ENCODE measurements at places on chromosomes 1 and 21. TPM values are rescaled to one million over a fixed set of nuclear protein-coding genes. Genes with fewer than 3 reads are reported as not detected.

The CAMK2N1 gene
- total RNA-seq = 7.2 TPM

The BEND5 gene
- total RNA-seq = 0.21 TPM

The ELK4 gene
- 22.1 TPM for total RNA-seq

The UBE2U gene
- total RNA-seq = not detected

The USH2A gene
- total RNA-seq = not detected

The EDN2 gene
- total RNA-seq = 4.4 TPM

The FHAD1 gene
- total RNA-seq = 0.14 TPM

The MYBPH gene
- total RNA-seq = not detected

The SH2D1B gene
- total RNA-seq = 0.07 TPM

The LHX8 gene
- not detected for total RNA-seq

The SOX13 gene
- total RNA-seq = 2.7 TPM

The PLPPR5 gene
- total RNA-seq = not detected

The MMP23B gene
- 1.1 TPM for total RNA-seq

The AMY1B gene
- not detected for total RNA-seq

The HMGCL gene
- 51.3 TPM for total RNA-seq

The KCNN3 gene
- not detected for total RNA-seq

The PODN gene
- not detected for total RNA-seq

The PRKAA2 gene
- 0.68 TPM for total RNA-seq

The SEMA4A gene
- total RNA-seq = 3.8 TPM

The GOLT1A gene
- total RNA-seq = 0.71 TPM

The NR5A2 gene
- total RNA-seq = under 0.01 TPM

The ATP1A4 gene
- total RNA-seq = not detected

The TMEM81 gene
- total RNA-seq = 3.0 TPM

The TCHH gene
- total RNA-seq = 0.14 TPM

The RHBG gene
- not detected for total RNA-seq

The SLC30A1 gene
- total RNA-seq = 51.6 TPM

The CTH gene
- 14.7 TPM for total RNA-seq

The SYDE2 gene
- total RNA-seq = 7.9 TPM
